Midbrain (tissue), 1 donor: ENCODE measurements at places on chromosomes 6 and 20.

DNA sequence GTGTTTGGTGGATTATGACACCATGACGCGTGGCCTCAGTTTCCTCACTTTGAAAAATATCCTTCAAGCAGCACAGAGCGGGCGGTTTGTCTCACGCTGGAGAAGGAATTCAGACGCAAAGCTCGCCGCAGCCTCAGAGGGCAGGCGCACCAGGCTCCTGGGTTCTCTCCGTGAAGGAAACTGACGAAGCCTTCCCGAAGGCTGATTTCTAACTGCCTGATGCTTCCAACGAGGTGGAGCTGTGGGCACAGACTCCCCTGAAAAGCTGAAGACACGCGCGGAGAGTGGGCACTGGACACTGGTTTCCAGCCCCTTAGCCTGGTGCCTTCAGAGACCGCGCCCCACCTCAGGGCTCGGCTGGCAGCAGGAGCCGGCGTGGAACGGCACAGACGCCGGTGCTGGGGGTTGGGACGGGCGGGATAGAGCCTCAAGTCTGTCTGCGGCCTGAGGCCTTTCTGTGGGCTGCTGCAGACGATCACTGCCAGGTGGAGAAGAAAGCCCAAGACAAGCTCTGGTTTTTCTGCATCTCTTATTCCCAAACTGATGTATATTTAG lies 56.1 kb downstream of the DACT2 start:
- DNase-seq: no peak

GRCh38 chr6:161498359-161498758 lies 224.5 kb upstream of the AGPAT4 start:
- DNase-seq: no peak

DNA sequence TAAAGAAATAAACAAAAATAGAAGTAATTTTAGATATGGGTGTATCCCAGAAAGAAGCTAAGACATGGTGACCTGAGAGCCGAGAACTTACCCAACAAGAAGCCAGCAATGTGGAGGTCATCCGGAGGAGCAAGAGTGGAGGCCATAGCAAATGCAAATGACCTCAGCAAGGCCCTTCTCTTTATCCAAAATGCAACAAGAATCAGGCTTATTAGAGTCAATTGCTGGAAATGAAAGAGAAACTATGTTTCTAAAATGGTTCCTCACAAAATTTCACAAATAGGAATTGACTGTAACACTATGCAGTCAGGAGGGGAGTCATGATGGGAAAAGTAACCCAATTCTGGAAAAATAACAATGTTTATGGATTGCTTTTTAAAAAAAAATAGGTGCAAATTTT lies 90.4 kb downstream of the TNFAIP3 start:
- no peak for DNase-seq

DNA sequence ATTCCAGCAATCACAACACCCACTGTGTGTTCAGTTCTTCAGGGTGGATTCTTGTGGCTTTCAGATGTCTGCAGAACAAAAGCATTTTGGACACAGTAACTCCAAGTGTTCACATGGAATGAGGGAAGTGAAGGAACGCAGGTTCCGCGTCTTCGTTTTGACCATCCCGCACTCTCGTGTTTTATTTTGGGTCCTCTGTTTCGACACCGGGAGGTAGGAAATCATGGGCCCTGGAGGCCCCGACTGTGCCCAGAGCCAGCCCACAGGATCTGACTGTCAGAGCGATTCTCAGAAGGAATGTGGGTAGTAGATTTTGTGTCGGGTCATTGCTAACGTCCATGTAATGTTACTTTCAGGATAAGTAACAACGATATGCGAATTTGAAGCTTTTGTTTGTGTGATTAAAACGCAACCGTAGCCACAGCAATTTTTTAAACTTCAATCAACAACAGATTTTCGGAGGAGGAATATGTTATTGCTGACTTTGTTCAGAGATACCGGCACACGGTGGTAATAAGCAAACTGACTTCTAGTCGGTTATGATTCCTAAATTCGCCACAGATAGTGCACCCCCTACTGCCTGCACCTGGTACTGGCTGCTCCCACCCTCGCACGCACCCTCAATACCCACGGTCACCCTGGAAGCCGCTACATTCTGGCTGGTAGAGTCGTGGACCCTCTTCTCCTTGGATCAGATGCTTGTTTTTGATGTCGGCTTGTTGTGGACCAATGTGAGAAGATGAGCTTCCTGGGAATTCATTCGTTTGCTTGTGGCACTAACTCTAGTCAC lies 10.5 kb downstream of the NPEPL1 start:
- DNase-seq: no peak

DNA sequence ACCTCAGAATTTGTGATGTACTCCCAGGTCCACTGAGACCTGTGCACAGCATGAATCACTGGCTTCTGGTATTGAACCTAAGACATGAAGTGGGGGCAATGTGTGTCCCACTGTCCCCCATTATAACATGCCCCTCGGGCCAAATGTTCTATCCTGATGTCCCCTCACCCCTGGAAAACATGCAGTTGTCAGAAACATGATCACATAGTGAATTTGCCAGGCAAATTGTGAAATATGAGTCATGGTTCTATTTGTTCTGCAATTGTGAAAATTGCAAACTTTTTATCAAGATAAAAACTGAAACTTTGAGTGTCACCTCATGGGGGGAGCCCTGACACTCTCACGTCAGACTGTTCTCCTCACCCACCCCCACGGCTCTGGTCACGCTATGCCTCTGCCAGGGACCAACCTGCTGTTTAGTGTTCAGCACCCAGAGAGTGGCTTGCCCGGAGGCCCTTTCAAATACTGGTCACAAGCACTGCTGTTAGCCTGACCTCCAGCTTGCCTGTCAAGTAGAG lies 305.3 kb downstream of the CLIC5 start:
- DNase-seq: no peak

DNA sequence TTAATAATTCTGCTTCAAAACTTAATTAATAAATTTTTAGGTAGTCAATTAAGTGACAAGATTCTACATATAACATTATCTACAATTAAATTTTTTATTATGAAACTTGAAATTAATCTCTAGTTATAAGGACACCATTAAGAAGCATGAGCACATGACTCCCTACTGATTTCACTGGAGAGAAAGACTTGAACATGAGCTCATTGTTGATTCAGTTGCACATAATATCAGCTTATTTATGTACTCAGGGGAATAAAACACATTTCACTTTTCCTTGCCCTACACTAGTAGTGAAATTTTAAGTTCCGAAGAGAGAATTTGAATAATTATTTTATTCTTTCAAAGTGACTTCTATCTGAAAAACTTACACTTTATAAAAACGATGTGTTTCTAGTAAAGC lies 370.2 kb upstream of the EPHA7 start:
- no peak for DNase-seq

- no peak for DNase-seq
Observed at GRCh38 chr6:162653808-162654207, 73.8 kb downstream of the PRKN start.

DNA sequence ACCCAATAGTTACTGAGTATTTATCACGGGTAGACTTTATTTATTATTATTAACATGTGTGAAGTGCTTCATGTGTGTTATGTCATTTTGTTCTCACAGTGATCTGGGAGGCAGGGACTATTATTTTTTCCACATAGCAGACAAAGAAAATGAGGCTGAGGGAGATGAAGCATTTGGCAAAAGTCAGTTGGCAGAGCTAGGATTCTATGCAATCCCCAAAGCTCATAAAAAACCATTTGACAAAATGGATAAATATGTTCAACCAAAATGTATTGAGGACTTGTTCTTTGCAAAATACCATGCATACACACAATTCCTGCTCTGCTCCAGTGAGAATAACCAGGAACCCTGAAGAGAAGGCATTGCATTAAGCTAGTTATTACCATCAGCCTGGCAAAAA lies 184.4 kb downstream of the HS3ST5 start:
- DNase-seq: no peak

GRCh38 chr20:32433311-32434021 lies 75.3 kb downstream of the ASXL1 start:
- no peak for DNase-seq

GRCh38 chr6:170117111-170117972 lies 173.5 kb downstream of the DLL1 start:
- DNase-seq: no peak

- no peak for DNase-seq
Observed at GRCh38 chr6:10237298-10238038, 177.4 kb downstream of the TFAP2A start.

DNA sequence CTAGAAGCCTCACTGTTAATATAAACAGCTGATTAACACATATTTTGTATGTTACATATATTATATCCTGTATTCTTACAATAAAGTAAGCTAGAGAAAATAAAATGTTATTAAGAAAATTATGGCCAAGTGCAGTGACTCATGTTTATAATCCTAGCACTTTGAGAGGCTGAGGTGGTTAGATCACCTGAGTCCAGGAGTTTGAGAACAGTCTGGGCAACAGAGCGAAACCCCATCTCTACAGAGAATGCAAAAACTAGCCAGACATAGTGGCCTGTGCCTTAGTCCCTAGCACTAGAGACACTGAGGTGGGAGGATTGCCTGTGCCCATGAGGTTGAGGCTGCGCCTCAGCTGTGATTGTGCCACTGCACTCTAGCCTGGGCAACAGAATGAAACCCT lies 81.9 kb downstream of the NCOA3 start:
- DNase-seq: no peak

- no peak for DNase-seq
Observed at GRCh38 chr6:157227202-157228166, 95.8 kb downstream of the TMEM242 start.

- DNase-seq: no peak
Observed at GRCh38 chr20:49288784-49289696, 11.2 kb upstream of the ZNFX1 start.

DNA sequence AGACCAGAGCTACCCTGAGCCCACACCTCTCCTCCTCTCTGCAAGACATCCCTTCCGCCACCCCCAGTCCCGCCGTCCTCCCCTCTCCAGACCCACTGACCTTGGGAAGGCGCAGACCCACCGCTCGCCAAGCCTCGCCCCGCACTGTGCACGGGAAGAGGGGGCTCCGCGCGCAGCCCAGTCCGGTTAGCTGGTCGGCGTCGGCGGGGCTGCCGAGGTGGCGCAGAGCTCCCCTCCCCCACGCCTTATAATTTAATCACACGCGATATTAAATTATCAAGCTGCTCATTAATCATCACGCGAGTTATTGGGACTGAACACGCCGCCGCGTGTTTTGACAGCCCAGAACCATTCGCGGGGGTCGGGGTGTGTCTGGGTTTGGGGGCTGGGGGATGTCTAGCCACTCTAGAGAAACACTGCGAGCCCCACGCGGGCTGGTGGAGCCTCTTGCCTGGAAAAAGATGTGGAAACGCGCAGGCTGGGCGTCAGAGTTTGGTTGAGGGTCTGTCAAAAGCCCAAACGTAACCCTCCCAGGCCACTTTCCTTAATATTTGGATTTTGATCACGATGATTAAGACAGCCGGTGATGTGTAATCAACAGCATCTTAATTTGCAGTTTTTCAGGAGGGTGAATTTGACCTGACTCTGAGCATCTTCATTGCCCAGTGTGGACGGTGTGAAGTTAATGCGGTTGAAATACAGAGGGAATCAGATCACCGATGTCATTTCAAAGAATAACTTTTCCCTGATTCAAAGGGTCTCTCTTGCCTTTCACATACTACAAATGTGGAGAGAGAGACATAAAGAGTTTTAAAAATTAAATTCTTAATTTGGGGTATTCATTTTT lies at the start of gene LINC00237:
Gene LINC00237, minus strand, starts transcription at position 188 of the 847 bp plus-strand sequence.
- no peak for DNase-seq

GRCh38 chr6:119122336-119122735 lies 43.9 kb upstream of the FAM184A start:
- DNase-seq: no peak

GRCh38 chr20:32484225-32484957 lies 100.7 kb downstream of the NOL4L start:
- DNase-seq: no peak

DNA sequence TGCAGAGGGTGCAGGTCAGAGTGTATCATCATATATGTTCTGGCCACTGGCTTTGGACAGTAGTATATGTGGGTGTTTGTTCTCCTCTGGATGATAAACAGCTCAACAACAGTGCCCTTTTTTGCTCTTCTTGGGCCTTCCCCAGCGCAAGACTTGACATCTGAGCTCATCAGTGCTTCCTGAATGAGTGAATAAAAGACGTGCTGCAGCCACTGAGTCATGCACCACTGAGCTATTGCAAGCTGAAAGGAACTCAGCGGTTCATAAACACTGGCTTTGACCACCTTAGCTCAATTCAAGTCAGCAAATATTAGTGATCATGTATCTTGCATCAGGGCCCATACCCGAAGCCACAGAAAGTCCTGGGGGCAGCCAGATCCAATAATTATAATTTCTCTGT lies 105.3 kb upstream of the KCNG1 start:
- no peak for DNase-seq

- no peak for DNase-seq
Observed at GRCh38 chr6:25025248-25025918, 89.6 kb upstream of the RIPOR2 start.

DNA sequence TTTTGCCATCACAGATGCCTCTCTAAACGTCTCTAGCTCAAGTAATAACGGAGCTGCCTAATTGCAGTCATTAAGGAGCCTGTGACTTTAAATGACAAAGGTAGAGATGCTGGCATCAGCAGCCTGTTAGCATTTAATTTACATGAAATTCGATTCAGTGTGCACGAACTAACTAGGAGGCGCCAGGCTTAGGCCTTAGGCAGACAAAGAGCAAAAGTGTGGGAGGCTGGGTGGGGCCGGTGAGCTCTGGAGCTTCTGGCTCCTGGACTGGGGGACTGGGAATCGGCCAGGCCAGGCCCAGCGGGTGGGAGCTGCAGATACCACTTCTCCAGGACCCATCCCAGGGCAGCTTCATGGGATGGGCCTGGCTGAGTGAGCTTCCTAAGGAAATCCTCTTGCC lies 170.0 kb upstream of the AGPAT4 start:
- no peak for DNase-seq

DNA sequence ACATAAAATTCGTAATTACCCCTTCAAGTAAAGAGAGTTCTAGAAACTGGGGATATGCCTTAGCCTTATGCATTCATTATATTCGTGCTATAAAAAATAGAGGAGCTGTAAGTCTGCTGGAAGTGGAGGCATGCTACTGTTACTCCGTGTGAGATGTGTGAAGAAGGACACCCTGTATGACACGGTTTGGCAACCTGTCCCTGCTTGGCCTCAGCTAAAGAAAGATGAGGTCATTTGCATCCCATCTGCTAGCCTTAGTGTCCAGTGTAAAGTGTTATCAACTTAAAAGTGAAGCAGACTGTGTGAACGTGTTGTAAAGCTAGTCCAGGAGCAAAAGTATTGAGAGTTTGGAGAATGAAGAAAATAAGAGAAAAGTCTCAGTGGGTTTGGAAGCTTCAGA lies 135.1 kb upstream of the RAB32 start:
- DNase-seq: no peak

DNA sequence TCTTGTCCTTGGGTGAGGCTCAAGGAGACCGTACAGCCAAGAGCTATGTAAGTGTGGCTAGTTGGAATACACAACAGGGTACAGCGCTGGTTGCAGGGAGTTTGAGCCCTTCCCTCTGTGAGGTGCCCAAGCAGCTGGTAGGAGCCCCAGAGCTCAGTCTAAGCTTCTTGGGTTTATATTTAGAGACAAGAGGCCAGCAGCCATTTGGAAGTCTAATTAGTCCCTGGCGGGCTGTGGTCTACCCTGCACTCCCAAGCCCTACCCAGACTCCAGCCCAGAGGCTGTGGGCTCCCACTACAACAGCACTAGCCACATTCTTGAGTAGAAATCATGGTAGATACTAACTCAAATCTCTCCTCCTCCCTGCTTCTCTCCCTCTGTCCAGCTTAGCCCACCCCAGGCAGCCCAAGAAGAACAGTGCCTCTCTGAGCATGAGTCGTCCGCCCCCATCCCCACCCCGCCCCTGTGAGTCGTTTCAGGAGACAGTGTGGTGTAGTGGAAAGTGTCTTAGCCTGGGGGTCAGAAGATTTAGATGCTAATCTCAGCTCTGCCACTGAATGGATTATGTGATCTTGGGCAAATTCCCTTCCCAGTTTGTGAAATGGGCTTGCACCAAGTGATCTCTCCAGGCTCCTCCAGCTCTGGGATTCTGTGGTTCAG lies 37.8 kb downstream of the EIF2S2 start:
- DNase-seq: no peak
